C1 segment of cervical spinal cord (tissue), 14 donors: ENCODE measurements at places on chromosomes 4 and X.

- DNase-seq: no peak
These were observed 202.2 kb downstream of the NLGN4X start for GRCh38 chrX:6026429-6026828.

DNA sequence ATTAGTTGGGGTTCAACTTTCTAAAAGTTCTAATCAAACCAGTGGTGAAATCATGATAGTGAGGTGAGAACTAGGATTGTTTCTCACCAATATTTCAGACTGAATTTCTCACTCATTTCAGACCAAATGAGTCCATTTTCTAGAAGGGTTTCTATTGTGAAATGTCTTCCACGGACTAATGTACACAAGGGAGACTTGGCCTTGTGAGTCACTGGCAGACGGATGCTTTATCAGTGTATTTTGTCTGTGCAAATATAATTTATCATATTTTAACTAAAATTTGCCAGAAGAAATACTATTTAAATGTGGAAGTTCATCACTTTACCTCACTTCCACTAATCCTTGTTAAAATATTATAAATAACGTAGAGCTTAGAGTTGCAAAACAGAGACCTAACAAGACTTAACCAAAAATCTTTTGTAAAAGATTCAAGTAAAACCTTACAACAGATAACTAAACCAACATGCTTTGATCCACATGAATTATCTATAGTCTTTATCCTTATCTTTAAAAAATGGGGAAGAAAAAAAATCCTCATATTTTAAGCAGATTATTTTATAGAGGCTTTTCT, 506.0 kb upstream of the FAM241A start:
- DNase-seq: no peak

GRCh38 chr4:169492436-169493163, 119.8 kb downstream of the NEK1 start:
- no peak for DNase-seq

DNA sequence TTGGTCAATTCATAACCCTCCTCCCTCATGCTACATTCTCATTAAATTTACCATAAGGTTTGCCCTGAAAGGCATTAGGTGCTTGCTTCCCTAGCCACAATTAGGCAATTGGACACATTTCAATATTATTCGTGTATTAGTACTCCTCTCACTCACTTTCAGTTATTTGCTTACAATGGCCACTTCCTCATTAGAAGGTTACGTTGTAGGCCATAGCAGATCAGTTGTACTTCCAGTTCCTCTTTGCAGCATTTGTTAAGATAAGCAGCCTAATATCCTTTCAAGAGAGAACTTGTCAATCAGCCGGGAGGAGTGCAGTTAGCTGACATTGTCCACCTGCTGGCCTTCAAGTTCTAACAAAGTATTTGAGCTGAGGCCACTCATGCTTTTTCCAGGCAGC, 1017.2 kb downstream of the PCDH7 start:
- DNase-seq: no peak

GRCh38 chr4:88447371-88448095, 9.4 kb upstream of the HERC5 start:
- no peak for DNase-seq

DNA sequence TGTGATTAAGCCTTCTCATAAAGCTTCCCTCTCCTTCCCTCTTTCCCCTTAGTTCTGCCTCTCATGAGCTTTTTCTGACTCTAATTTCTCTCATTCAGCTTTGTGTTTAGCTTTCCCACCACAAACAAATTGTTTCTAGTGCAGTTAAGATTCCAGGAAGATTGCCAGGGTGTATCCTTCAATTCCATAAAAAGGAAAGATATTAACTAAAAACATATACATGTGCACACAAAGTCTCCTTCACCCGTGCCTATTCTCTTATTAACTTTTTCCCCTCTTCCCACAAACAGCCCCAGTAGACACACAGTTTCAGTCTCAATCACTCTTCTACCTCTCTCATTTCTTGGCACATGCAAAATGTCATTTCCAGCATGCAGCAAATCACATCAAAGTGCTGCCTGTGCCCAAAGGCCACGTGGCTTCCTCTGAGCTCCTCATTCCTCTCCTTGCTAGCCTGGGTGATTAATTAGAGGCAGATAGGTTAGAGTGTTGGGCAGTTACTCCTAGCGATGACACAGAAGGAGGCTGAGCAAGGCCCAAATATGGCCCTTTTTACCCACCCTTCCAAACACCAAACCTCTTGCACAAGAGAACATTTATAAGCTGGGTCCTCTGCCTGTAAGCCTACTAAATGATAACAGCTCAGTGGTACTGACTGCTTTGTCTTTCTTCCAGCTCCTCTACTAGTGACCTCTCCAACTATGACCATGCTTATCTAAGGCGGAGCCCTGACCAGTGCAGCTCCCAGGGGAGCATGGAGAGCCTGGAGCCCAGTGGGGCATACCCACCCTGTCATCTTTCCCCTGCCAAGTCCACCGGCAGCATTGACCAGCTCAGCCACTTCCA, 159.6 kb downstream of the SOWAHB start:
- DNase-seq: no peak

DNA sequence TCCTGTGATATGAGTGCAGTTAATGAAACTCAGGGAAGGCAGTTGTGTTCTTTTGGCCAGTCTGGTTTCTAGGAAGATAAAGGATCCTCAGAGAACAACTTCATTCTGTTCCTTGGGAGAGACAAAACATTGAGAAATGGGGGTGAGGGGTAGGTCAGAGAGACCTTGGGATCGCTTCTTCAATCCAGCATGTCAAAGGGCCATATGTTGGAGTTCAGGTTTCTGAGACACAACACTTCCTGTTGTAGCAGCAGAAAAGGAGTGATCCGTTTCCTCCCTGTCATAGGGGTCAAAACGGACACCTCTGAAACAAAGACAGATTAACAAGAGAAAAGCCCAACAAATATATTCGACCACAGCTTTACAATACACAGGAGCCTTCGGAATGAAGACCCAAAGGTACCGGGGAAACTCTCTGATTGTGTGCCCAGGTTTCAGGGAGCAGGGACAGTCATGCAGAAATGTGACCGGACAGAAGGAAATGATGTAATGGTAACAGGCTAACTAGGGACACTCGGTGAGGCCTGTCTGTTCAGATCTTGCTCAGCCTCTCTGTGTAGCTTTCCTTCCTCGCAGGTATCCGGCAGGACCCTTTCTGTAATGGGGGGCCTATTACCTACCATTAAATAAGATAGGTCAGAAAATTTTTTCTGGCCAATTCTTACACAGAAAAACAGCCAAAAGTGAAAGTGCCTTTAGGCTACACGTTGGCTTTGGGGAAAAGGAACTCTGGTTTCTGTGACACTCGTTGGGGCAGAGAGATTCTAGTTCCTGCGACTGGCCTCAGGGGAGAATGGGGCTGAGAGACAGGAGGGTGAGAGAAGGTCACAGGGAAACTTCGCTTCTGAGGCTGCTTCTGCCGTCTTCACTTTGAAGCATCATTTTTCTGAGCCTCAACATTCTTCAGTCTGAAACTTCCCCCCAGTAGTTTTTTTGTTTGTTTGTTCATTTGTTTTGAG, 103.3 kb upstream of the TLR3 start:
- DNase-seq: no peak

- DNase-seq: no peak
These were observed 22.0 kb downstream of the CPLX1 start for GRCh38 chr4:803884-804283.

- no peak for DNase-seq
These were observed 21.7 kb upstream of the MTM1 start for GRCh38 chrX:150546711-150547153.

- no peak for DNase-seq
These were observed 50.6 kb downstream of the CCDC149 start for GRCh38 chr4:24862073-24862751.

- no peak for DNase-seq
These were observed 74.0 kb upstream of the BCOR start for GRCh38 chrX:40171513-40172400.

- DNase-seq: no peak
These were observed 276.9 kb downstream of the ARHGAP24 start for GRCh38 chr4:85751866-85752265.

DNA sequence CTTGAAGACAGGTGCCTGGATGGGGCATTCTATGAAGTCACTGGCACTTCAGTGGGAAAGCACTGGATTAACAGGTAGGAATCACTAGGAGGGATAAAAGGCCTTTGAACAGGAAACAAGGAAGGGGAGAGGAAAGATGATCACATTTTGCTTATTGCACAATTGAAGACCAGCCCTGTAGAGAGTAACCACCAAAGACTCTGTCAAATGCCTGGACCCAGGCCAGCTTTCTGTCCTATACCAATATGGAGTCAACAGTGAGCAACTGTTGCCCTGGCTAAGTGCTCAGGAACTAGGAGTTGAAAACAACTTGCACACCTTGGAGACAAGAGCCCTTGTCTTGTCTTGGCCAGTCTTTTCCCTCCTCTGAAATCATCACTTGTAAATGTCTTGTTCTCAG, 14.1 kb upstream of the RTL3 start:
- no peak for DNase-seq

GRCh38 chrX:100812216-100813158, 7.7 kb upstream of the CSTF2 start:
- no peak for DNase-seq

GRCh38 chr4:67092351-67092750, 453.0 kb downstream of the CENPC start:
- DNase-seq: no peak

- no peak for DNase-seq
These were observed 79.2 kb downstream of the EFNB1 start for GRCh38 chrX:68908071-68908470.

GRCh38 chrX:103727115-103727514, 16.4 kb downstream of the TMEM31 start:
- DNase-seq: no peak

- DNase-seq: no peak
These were observed 166.1 kb downstream of the STK32B start for GRCh38 chr4:5217421-5217820.

DNA sequence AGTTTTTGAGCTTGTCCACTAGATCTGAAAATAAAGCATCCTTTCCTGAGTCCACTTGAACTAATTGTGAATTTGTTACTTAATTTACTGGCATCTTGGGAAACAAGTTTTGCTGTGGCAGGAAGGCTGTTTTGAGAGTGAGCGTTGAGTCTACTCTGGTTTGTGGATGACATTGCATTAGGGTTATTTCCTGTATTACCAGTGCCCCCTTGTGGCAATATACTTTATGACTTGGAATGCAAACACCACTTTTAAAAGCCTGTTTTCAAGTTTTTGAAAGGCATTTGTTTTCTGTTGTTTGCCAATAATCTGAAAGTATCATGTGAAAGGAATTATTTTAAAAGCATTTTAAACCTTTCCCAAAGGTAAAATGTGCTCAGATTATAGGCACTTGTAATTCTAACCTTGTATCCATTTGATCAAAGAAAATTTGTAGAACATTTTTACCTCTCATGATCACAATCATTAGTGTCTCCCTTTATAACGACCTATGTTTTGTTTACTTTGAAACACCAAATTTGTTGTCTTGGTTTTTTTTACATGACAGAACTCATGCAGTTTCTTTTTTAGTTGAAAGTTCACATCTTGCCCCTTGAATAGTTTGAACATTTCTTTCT, 18.0 kb upstream of the CYP2U1 start:
- DNase-seq: no peak

DNA sequence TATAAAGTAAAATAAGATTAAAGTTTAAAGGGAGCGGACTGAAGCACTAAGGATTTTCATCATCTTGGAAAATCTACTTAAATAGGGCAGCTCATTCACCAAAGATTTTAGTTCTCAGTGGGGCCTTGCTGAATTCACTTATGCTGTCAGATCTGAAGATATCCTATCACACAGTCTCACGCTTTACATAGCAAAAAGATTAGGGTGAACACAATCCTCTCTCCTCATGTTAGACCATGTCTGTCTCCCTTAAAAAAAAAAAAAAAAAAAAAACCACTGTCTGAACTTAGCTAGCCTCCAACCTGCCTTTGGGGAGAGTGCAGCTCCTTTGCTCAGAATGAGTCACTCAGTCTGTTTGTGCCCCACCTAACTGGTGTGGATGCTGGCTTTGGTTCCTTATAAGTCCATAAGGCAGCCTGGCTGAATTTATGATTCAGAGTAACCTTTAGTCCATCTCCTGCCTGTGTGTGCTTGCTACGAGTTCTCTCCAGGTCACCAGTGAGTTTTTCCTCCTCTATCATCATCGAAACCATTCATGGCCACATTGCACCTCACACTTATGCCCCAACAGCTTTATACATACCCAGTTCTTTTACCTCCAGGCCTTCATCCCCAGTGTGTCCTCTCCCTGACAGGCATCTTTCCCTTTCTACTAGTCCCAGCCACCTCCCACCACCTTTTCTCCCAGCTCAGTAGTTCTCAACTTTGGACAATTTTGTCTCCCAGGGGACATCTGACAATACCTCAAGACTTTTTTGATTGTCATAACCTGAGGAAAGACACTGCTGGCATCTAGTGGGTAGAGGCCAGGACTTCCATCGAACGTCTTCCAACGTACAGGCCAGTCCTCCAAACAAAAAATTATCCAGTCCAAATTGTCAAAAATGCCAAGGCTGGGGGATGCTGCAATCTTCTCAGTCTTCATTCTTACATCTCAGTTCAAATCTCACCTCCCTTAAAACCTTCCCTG, 220.7 kb upstream of the EMCN start:
- no peak for DNase-seq

- no peak for DNase-seq
These were observed 85.1 kb upstream of the SHOX start for GRCh38 chrX:545452-545885.

- no peak for DNase-seq
These were observed 508.7 kb downstream of the TRIML1 start for GRCh38 chr4:188647820-188648370.

DNA sequence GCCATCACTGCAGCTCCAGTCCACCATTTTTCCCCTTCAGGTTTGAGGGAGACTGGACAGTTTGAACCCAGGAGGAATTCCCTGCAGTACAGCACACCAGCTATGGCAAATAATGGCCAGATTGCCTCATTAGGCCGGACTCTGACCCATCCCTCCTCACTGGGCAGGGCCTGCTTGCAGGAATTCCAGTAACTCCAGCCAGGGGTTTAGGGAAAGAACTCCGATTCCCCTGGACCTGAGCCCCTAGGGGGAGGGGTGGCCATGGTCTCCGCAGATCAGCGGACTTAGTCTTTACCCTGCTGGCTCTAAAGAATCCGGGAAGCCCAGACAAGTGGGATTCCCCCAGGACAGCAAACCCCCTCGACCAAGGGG, 342.8 kb downstream of the DMD start:
- no peak for DNase-seq

GRCh38 chrX:641671-642435, 11.3 kb downstream of the SHOX start:
- no peak for DNase-seq

- no peak for DNase-seq
These were observed 154.9 kb upstream of the EPHA5 start for GRCh38 chr4:65825116-65825753.

DNA sequence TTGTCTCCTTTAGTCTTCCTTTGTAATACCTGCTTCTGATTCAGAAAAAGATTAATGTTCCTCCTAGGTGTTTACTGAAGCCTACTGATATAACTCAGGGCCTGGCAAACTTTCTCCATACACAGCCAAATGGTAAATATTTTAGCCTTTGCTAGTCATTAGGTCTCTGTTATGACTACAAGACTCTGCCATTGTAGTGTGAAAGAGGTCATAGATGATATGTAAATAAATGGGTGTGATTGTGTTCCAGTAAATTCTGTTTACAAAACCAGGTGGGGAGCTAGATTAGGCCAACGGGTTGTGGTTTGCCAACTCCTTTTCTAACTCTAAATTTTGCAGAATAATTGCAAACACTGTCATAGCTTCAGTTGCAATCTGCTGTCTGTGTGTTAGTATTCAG, 568.1 kb upstream of the GNPDA2 start:
- no peak for DNase-seq
